Glutamatergic neuron (in vitro differentiated cells): ENCODE measurements at places on chromosomes 2 and 18.

DNA sequence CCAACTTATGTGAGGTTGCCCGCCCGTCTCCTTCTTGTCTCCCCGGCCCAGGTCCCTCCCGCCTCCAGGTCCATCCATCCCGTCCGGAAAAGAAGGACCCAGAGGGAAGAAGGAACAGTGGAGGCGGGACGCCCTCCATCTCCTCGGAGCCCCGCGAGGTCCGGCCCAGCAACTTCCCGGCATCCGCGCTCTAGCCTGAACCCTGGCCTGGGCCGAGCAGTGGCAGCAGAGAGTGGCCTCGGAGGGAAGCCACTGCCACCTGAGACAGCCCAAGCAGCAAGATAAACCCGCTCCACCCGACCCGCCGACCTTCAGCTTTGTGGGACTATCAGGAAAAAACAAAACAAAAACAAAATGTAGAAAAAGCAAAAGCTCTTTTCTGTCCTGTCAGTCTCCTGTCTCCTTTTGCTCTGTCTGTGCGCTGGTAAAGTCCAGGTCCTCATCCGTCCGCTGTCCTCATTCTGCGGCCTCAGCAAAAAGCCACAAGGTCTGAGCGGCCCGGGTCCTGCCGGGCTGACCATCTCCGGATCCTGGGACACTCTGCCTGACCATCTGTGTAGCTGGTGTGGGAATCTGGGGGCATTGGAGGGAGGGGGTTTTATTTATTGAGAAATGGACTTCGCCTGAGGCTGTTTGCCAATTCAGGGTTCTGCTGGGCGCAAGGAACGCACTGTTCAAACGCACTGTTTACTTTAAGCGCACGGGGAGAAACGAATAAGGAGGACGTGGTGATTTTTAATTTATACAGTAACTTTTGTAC is 3.1 kb downstream of the DLX1 start:
- peak; percentile 55 for DNase-seq

- DNase-seq: peak; percentile 57
Measured at GRCh38 chr2:231037731-231038482, 584 bp downstream of the C2orf72 start.

DNA sequence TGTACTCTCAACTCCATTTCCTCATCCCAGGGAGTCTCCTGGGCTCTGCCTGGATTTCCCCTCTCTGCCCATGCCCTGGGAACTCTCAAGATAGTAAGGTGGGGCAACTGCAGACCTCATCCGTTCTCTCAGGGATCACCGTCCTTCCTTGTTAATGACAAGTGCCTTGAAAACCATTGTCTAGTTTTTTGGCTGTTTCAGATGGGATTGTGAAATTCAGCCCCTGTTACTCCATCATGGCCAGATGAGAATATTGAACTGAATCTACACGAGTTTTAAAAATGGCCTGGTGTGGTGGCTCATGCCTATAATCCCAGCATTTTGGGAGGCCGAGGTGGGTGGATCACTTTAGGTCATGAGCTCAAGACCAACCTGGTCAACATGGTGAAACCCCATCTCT is 665 bp upstream of the HRH4 start:
- DNase-seq: no peak

DNA sequence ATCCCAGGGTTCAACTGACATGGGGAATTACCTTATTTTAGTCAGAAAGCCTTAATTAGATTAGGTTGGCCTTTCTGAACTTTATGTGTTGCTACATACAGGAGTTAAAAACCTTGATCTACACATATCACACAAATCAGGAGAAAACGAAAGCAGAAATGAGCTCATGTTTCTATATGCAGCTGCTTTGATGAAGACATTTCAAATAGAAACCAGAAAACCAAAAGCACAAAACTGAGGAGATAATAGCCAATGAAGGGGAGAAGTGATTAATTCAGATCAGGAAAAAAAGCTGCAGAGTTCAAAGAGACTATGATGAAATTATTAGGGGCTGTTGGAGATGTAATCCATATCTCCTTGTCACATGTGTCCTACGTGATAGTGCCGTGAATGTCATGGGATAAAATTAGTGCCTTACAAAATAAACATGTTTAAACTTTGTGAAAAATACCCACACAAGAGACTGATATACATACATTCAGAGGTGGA is 255.0 kb downstream of the CAMKMT start:
- no peak for DNase-seq

GRCh38 chr2:204655101-204655500 is 109.8 kb downstream of the PARD3B start:
- no peak for DNase-seq

- no peak for DNase-seq
Measured at GRCh38 chr2:147110962-147111361, 733.9 kb upstream of the ACVR2A start.

DNA sequence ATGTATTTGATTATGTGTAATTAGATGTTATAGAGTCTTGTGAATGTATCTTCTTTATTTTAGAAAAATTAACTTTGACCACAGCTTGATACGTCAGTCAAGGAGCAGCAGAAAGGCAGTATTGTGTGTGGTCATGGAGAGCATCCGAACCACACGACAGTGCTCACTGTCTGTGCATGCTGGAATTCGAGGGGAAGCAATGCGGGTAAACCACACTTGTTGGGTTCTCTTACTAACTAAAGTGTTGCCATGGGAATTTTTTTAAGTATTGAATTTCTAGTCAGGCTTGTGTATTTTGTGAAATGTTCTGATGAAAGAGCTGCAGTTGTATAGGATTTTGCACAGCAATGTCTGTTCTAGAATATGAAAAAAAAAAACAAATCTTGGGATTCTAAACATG is 4.8 kb downstream of the PJVK start:
- DNase-seq: no peak

- no peak for DNase-seq
Measured at GRCh38 chr18:54647176-54647575, 56.1 kb downstream of the DYNAP start.

DNA sequence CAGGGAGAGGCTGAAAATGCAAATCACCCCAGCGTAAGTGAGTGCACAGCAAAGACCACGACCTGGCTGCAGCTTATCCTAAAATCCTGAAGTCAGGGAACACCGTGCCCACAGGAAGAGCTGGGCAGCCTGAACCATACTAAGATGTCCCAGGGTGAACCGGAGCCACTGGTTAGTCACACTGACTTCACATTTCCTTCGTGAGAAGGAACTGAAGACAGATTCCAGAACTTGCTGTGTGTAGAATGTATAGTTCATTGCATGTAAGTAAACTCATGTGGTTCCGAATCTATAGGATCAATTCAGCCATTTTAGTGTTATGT is 84.6 kb upstream of the NDUFV2 start:
- no peak for DNase-seq

DNA sequence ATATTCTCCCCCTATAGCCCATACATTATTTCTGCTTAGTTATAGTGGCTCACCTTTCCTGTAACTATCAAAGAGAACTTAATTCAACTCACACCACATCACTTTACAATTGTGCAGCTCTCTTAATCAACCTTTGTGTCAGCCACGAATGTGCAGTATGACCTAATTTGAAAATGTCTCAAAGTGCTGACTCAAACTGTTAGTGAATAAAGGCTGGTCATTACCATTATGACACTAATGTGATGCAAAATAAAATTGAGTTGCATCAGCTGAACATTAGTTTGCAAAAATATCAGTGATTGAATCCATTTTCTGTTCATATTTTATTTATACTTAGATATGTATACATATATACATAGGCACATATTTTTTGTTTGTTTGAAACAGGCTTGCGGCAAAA is 251.8 kb downstream of the MEIS1 start:
- no peak for DNase-seq

DNA sequence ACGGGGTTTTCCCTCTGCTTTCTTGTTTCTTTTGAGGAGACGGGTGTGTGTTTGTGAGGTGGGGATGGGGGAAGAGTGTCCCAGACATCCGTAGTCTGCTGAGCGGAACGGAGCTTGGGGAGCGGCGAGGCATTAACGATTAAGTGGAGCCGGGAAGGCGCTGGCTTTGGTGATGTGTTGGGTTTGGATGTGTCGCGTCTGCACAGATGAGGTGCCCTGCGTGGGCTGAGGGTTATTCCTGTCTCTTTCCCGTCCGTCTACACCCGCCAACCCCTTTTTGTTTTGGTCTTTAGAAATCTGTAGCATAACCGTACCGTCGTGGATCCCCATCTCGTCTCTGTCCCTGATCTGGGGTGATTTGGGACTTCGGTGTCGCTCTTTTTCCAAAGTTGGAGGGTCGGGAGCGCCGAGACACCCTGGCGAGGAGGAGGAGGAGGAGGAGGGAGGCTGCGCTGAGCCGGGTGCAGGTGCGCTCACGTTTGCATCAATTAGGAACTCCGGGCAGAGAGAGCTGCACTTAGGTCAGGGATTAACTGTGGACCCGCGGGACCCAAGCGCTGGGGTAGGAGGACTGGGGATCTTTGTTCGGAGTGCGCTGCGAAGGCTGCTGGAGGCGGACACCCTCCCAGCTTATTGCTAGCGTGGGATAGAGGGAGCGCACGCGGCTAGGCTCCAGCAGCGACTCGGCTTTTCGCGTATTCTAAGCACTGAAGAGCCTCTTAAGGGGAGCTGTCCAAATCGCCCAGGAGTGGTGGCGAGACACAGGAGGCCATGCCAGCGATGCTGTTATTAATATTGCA is 720.3 kb downstream of the DPP10 start:
- peak; percentile 59 for DNase-seq

GRCh38 chr2:136115183-136115761 is 2.7 kb downstream of the CXCR4 start:
- DNase-seq: no peak

DNA sequence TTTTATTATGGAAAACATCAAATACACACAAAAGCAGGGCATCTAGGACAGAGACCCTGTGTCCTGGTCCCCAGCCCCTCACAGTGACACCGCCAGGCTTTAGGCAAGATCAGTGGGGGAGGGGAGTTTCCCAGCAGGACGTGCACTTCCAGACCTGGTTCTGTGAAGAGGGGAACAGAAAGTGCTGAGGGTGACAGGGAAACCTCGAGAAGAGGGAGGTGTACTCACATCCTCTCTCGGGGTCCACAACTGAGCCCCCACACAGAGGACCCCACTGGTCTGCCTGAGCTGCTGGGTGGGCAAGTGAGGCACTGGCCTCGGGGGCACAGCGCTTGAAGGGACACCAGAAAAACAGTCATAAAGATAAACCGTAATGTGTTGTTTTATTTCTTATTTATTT is 4.4 kb upstream of the GPR35 start:
- DNase-seq: no peak

DNA sequence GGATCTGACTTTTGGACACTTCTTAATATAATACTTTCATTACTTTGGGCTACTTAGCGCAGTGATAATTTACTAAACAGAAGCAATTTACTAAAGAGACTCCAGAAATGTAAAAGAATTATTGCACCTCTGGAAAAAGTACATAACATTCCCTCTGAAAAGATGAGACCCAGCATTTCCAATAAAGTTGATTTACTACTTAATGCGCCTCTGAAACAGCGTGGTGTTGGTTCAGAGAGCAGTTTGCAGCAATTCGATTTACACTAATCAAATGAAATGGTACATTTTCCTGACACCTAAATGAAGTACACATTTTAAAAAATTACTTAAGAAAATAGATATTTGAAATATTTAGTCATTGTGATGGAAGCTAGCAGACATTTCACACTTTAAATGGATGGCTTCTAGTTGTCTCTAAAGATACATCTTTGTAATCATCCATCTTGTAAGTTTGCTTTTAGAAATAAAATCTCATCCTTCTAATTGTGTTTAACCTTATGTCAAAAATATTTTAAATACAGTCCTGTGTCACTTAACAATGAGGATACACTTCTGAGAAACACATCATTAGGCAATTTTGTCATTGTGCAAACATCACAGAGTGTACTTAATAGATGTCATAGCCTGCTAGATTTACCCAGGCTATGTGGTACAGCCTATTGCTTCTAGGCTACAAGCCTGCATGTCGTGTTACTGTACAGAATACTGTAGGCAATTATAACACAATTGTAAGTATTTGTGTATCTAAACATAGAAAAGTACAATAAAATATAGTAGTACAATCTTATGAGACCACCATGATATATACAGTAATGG is 284.6 kb upstream of the UBE2E3 start:
- DNase-seq: no peak

DNA sequence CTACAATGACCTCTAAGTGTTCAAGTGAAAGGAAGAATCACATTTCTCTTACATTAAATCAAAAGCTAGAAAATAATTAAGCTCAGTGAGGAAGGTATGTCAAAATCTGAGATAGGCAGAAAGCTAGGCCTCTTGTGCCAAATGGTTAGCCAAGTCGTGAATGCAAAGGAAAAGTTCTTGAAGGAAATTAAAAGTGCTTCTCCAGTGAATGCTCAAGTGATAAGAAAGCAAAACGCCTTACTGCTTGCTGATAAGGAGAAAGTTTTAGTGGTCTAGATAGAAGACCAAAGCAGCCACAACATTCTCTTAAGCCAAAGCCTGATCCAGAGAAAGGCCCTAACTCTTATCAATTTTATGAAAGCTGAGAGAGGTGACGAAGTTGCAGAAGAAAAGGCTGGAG is 932.3 kb upstream of the ACVR2A start:
- no peak for DNase-seq

DNA sequence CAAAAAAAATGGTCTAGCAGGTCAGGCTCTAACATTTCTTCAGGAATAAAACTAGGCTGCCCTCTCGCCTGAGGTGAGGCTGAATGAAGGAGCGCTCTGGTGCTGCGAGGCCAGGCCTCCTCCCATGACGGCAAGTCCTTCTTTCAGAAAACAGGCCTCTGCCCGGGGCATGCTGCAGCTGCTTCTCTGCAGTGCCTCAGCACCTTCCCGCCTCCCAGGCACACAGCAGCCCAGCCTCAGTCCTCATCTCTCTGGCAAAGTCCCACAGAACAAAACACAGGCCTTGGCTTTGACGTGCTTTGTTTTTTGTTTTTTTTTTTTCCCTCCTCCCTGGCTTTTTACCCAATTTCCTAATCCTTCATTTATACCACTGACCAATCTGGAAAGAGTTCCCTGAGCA is 74.8 kb downstream of the BCL11A start:
- no peak for DNase-seq

DNA sequence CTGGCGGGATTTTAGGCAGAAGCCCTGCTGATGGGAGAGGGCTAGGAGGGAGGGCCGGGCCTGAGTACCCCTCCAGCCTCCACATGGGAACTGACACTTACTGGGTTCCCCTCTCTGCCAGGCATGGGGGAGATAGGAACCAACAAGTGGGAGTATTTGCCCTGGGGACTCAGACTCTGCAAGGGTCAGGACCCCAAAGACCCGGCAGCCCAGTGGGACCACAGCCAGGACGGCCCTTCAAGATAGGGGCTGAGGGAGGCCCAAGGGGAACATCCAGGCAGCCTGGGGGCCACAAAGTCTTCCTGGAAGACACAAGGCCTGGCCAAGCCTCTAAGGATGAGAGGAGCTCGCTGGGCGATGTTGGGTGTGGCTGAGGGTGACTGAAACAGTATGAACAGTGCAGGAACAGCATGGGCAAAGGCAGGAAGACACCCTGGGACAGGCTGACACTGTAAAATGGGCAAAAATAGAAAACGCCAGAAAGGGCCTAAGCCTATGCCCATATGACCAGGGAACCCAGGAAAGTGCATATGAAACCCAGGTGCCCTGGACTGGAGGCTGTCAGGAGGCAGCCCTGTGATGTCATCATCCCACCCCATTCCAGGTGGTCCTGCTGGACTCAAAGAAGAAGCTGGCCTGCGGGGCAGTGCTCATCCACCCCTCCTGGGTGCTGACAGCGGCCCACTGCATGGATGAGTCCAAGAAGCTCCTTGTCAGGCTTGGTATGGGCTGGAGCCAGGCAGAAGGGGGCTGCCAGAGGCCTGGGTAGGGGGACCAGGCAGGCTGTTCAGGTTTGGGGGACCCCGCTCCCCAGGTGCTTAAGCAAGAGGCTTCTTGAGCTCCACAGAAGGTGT is 8.5 kb downstream of the PROC start:
- no peak for DNase-seq

- no peak for DNase-seq
Measured at GRCh38 chr2:36740061-36740460, 43.6 kb downstream of the VIT start.

- DNase-seq: peak; percentile 46
Measured at GRCh38 chr2:120596191-120596811, 139.4 kb upstream of the GLI2 start.
